K562 (cell line): ENCODE measurements at places on chromosomes 2 and 18.

- DNase-seq, result no peak
Observed at GRCh38 chr18:56651771-56652092, 573 bp downstream of the WDR7 start.

GRCh38 chr2:74515981-74516633 is 1.9 kb downstream of the TLX2 start:
- no peak for DNase-seq

- DNase-seq, result no peak
Observed at GRCh38 chr2:156695595-156695994, 259.4 kb downstream of the GPD2 start.

- peak; percentile 52 for DNase-seq
Observed at GRCh38 chr18:30676053-30676480, 366.5 kb downstream of the DSC3 start.

GRCh38 chr2:152443771-152444170 is 108.8 kb downstream of the FMNL2 start:
- DNase-seq, result no peak

- no peak for DNase-seq
Observed at GRCh38 chr2:240538031-240538780, 19.6 kb downstream of the ANKMY1 start.

DNA sequence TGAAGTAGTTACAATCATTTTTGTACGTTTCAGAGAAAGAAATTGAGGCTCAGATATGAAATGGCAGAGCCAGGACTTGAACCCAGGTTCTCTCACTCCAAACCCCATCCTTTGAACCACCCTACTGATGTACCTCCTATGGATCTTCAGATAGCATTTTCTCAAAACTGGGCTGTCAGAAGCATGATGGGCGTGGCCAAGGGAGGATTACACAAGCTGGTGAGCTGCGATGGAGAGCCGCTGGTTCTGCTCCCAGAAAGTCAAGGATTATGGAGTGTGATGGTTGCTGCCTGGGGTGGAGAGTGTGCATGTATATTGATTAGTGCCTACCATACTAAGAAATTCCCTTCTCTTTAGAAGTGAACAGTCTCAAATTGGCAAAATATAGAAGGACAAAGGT is 47.0 kb upstream of the PPP1CB start:
- peak; percentile 37 for DNase-seq
